Endothelial cell (in vitro differentiated cells): ENCODE measurements at places on chromosomes 3 and 15.

- DNase-seq = no peak
These were observed 49.7 kb downstream of the SEMA5B start for GRCh38 chr3:122977746-122978466.

- DNase-seq = no peak
These were observed 4.1 kb downstream of the CEMIP start for GRCh38 chr15:80783260-80783659.

DNA sequence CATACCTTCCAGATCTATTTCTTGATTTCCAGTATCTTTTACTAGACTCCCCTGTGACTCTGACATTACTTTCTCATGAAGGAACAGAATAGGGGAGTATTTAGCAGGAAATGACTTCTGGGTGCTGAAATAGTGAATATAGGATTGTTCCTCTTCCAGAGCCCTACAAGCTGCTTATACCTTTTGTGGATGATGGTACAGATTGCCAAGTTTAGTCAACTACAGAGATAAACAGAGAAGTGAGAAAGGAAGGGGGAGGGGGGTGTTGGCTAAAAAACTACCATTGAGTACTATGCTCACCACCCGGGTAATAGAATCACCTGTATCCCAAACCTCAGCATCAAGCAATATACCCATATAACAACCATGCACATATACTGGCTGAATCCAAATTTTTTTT lies 298.3 kb upstream of the GPR149 start:
- DNase-seq = no peak

DNA sequence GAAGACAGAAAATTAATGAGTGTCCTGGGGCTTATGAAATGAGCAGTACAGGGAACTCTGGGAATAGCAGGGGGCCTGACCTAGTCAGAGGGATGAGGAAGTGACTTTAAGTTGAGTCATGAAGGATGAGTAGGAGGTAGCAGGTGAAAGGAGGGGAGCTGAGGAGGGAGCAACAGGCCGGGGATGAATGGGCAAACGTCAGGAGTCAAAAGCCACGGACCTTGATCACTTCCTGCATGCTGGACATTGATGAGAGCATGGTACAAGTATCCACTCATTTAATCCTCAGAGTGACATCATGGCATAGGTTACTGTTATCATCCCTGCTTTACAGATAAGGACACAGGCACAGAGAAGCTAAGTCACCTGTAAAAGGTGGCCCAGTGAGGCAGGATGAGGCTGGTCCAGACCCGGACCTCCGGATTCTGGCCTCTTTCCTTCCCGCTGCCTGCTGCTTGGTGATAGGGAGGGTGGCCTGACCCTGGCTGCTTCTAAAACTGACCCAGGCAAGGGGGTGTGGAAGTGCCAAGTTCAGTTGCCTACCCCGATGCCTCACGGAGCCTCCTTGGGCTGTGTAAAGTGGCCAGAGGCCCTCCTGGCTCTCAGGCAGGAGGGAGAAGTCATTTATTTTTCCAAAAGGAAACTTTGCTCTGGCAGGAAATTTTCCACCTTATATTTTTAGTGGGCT lies 7.6 kb downstream of the CORO2B start:
- DNase-seq = no peak

DNA sequence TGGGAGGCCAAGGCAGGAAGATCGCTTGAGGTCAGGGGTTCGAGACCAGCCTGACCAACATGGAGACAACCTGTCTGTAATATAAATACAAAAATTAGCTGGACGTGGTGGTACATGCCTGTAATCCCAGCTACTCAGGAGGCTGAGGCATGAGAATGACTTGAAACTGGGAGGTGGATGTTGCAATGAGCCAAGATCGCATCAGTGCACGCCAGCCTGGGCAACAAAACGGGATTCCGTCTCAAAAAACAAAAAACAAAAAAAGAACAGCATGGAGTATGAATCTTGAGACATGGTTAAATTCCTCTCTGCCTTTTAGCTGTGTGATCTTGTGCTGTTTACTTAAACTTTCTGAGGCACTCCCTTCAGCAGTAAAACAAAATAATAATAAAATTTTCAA lies 244.9 kb downstream of the FGF12 start:
- DNase-seq = no peak

DNA sequence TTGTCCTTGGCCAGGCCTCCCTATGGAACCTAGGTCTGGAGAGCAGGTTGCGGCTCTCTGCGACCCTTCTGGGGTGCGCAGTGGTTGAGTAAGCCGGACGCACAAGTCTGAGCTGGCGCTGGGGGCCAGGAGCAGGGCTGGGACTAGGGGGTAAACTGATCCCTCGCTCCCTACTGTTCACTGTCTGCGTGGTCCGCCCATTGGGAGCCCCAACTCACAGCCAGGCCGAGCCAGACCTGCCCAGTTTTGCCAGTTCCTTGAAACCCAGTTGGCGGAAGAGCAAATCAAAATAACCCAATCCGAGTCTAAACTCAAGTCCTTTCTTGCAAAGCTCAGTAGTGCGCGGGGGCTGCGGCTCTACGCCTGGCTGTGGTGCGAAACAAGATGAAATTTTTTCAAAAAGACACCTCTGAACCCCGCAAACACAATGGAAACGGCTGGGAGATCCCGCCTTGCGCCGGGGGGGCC lies 17.5 kb downstream of the RGMA start:
- DNase-seq = no peak

- DNase-seq = no peak
These were observed 433.3 kb downstream of the FOXP1 start for GRCh38 chr3:71149959-71150954.

DNA sequence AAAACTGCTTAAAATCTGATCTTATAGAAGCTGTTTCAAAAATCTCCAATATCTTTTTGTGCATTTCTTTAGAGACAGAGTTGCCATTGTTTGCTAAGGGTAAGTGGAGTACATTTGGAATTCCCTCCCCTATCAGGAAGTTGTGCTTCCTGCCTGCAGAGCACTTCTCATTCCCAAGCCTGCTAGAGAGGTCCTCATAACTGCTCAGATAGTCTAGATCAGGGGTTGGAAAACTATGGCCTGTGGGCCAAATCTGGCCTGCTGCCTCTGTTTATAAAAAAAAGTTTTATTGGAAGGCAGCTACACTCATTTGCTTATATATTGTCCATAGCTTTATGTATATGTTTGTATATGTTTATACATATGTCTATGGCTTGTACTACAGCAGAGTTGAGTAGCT lies 333.7 kb upstream of the PROK2 start:
- no peak for DNase-seq

- no peak for DNase-seq
These were observed 213.6 kb downstream of the RBMS3 start for GRCh38 chr3:29494305-29495036.

DNA sequence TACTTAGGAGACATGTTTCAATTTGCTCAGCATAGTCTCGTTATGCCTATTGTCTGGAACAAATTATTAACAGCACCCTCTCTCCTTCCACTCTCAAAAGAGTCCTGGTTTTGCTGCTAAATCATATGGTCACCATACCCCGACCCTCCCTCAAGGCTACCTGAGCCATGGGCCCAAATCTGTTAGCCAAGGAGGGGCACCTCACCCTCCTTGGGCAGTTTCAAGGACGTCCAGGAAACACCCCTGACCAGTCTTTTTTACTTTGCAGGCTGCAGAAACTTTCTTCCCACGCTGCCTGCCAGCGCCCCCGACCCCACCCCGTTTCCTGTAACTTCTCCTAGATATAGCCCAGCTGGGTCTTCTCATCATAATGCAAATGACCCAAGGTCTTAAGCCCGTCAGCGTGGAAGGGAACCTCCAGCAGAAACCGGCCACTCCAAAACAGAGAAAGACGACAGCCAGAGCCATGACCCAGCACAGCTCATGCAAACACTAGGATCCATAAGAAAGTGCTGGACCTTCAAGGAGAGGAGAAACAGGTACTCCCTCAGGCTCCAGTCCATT lies 62.3 kb downstream of the ADCY5 start:
- DNase-seq = no peak

- no peak for DNase-seq
These were observed 20.5 kb downstream of the DNASE1L3 start for GRCh38 chr3:58190291-58190690.

- DNase-seq = no peak
These were observed 30.9 kb downstream of the LRRC49 start for GRCh38 chr15:70923311-70924080.

GRCh38 chr15:55031727-55032126 lies 165.0 kb downstream of the RSL24D1 start:
- no peak for DNase-seq

DNA sequence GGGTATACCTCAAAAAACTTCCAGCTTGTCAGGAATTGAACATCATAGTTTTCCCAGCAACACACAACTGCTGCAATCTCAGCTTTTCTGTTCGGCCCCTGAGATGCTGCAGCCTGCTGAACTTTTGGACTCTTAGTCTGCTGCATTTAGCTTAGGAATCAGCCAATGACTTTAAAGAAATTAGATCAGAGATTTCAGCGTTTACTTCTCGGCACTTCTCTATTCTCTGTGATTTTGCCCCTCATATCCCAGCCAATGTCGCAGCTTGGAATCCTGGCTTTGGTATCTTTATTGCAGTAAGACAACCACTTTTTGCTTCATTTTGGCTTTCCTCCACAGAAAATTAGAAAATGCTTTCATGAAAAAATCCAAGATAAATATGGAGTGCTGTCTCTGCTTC lies 86.3 kb upstream of the MCTP2 start:
- DNase-seq = no peak

DNA sequence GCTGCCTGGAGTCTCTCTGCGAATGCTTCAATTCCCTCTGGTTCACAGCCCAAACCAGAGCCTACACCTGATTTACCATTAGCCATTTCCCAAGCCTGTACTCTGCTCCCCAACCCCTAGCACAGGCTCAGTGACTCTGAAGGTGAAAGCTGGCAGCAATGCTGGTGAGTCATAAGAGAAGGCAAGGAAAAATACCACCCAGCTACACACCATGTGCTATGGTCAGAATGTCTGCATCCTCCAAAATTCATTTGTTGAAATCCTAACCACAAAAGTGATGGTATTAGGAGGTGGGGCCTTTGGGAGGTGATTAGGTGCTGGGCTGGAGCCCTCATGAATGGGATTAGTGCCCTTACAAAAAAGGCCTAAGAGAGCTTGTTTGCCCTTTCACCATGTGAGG lies 117.1 kb upstream of the TJP1 start:
- no peak for DNase-seq

GRCh38 chr3:134601539-134602439 lies 49.0 kb downstream of the KY start:
- DNase-seq = peak; percentile 71

- no peak for DNase-seq
These were observed 520 bp downstream of the MESD start for GRCh38 chr15:80989081-80989517.

- peak; percentile 7 for DNase-seq
These were observed 38.7 kb downstream of the HSPBAP1 start for GRCh38 chr3:122754929-122755328.

GRCh38 chr3:167738037-167738436 lies 2.5 kb downstream of the SERPINI1 start:
- DNase-seq = no peak

DNA sequence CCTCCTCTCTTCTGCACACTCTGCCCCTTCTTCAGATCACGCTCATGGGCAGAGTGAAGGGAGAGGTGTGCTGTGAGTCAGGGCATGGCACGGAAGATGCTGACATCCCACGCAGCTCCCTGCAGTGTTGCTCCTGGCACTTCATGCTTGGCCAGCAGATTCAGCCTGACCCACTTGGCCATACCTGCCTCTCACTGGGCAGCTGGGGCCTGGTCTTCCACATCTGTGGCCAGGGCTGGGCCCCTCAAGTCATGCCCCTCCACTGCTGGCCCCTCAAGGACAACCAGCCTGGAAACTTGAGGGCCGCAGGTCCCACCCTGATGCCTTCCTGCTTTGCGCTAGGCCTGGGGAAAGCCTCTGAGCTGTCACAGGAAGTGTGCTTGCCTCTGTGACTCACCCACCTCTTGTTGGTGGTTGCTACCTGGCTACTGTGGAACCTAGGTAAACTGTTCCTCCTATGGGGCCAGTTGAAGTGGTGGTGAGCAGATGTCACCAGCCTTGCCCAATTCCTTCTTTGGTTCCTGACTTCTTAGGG lies 48.7 kb downstream of the BSN start:
- no peak for DNase-seq

DNA sequence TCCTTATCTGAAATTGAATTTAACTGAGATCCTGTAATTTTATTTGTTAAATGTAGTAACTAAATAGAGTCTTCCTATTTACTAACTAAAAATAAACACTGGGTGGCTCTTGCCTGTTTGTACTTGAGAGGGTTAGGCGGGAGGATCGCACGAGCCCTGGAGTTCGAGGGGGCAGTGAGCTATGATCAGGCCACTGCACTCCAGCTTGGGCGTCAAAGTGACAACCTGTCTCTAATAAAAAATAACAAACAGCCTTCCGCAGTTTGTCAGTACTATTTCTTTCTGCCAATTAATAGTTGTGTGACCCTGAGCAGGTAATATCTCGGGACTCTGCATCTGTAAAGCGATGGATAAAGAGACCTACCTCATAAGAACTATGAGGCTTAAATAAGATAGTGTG lies 768 bp upstream of the PDE12 start:
- DNase-seq = no peak

- peak; percentile 26 for DNase-seq
These were observed at the start of gene NUP210 for GRCh38 chr3:13420045-13420830. Gene NUP210 (minus strand): TSS chr3:13420322. CDS start chr3:13420226, 96 bp downstream.

GRCh38 chr3:12287727-12288181 lies 1.1 kb upstream of the PPARG start:
- peak; percentile 54 for DNase-seq
